K562 (cell line): ENCODE measurements at places on chromosomes 2 and 18.

DNA sequence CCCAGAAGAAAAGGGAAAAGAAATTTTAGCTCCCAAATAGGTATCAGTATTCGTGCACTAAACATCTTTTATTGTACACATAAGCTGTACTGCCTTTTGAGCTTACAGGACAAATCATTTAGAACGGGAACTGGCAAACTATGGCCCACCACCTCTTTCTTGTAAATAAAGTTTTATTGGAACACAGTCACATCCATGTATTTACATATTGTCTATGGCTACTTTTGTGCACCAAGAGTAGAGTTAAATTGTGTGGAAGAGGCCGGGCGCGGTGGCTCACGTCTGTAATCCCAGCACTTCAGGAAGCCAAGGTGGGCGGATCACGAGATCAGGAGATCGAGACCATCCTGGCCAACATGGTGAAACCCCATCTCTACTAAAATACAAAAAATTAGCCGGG lies 5.7 kb downstream of the TM4SF20 start:
- no peak for DNase-seq

- DNase-seq, result peak; percentile 53
Measured at GRCh38 chr2:224650815-224651439, 65.2 kb downstream of the CCDC195 start.

- DNase-seq, result no peak
Measured at GRCh38 chr2:158004126-158004764, 97.4 kb upstream of the UPP2 start.

GRCh38 chr2:96594691-96595152 lies 43.4 kb downstream of the KANSL3 start:
- DNase-seq, result no peak

GRCh38 chr18:63140997-63141777 lies 178.4 kb downstream of the BCL2 start:
- no peak for DNase-seq

DNA sequence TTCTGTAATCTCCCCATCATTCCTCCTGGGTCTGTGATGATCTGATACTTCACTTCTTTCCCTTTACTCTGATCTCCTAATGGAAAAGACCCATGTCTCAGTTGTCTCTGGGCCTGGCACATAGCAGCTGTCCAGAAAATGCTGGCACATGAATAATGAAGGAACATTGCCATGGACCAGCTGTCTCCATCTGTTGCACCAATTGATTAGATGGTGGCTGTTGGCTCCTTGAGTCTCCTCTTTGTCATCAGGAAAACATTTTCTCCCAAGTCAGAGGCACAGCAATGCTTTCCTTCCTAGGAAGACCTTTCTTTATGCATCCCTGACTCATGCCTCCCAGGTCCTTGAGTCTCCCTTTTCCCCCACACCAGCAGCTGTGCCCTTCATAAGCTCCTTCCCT lies 286.2 kb upstream of the CXCR4 start:
- no peak for DNase-seq

- no peak for DNase-seq
Measured at GRCh38 chr2:7849027-7849426, 832.8 kb upstream of the ID2 start.

GRCh38 chr18:13612196-13612997 lies 114.0 kb downstream of the FAM210A start:
- no peak for DNase-seq
